Pulmonary artery endothelial cell (primary cell): ENCODE measurements at places on chromosomes 5 and 9.

DNA sequence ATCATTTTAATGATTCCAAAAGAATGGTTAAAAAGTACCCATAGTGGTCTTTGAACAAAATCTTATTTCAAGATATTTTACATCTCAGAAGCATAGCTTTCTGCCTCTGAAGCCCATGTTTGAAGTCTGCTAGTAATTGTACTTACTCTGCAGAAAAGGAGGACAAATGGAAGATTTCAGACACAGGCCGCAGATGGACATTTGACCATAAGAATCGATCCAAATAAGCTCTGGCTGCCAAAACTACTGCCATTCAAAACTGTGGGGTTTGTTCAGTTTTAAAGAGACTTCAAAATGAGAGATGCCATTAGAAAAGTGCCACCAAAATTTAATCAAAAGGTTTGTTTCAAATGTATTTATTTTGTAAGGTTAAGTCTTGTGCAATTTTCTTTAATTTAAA lies 306.7 kb downstream of the DTWD2 start:
- DNase-seq = no peak

DNA sequence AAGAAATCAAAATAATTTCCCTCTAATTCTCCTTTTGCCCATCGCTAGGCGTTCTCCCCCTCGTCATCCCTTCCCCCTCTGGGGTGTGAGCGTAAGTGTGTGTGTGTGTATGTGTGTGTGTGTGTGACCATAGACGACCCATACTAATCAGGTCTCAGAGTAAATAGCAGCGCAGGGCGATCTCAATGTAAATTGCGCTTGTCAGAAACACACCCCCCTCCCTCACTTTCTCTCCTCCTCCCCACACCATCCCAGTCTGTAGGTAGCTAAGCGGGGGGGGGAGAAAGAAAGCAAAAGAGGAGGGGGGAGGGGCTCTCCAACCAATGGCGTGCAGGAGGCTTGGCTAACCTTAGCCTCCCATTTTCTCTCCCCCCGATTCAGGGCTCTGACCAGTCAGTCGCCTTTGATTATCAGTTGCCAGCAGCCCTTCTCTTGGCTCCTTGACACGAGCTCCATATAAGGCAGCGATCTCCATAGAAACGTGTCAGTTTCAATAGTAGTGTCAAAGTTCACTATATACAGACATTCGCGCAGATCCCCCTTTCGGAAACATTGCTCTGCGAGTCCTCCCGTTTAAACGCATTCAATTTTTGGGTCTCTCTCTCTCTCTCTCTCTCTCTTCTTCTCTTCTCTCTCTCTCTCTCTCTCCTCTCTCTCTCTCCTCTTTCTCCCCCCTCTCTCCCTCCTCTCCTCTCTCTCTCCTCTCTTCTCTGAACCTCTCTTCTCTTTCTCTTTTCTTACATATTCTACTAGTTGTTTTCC lies at the start of gene NR2F1:
NR2F1 (plus strand) TSS at position 546 of the 762 bp plus-strand sequence. CDS start 1,802 bp downstream, outside the sequence.
- DNase-seq = peak; percentile 99

DNA sequence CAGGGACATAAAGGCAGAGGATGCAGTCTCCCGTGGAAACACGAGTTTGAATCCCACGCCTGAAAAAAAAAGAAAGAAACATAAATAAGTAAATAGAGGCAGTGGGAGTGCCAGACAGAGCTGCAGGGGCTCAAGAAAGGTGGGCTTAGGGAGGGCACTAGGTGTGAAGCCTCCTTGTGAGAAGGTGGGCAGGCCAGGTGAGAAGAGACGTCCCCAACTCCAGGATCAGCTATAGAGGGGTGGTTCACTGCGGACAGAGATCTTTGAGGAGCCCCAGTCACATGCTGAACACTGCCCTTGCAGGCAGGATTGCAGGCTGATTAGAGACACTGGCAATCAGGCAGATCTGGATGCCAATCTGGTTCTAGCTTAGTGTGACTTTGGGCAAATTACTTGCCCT lies 172.1 kb downstream of the RGS3 start:
- no peak for DNase-seq

GRCh38 chr9:115733318-115734110 lies 420.1 kb upstream of the PAPPA start:
- DNase-seq = no peak

DNA sequence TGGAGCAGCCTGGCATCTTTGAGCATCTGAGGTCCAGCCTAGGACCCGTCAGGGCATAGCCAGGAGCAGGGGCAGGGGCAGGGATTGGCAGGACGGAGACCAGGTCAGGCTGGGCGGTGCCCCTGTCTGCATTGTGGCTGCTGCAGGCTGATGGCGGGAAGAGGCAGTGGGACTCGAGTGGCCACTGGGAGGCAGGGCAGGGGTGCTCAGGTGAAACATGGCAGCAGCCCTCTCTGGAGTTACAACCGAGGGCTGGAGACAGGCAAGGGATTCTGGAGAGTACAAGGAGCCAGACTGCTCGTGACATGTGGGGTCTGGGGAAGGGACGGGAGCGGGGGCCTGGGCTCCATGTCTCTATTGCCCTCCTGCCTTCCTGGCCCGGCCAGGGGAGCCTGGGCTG lies 97.4 kb upstream of the RAPGEF1 start:
- no peak for DNase-seq

DNA sequence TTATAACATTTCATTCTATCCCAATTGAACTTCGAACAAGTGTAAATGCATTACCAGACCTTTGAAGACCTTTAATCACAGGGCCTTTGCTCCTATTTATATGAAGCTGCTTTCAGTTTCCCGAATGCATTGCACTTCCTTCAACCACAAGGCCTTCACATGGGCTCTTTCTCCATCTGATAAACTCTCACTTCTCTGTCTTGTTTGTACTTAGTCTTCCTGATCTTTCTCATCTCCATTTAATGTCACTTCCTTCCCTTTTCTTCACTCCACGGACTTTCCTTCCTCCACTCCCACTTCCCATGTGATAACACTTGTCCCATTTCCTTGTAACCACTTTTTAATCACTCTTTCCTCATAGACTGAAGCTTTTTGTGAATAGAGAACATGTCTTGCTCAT lies 74.3 kb upstream of the TNC start:
- no peak for DNase-seq

DNA sequence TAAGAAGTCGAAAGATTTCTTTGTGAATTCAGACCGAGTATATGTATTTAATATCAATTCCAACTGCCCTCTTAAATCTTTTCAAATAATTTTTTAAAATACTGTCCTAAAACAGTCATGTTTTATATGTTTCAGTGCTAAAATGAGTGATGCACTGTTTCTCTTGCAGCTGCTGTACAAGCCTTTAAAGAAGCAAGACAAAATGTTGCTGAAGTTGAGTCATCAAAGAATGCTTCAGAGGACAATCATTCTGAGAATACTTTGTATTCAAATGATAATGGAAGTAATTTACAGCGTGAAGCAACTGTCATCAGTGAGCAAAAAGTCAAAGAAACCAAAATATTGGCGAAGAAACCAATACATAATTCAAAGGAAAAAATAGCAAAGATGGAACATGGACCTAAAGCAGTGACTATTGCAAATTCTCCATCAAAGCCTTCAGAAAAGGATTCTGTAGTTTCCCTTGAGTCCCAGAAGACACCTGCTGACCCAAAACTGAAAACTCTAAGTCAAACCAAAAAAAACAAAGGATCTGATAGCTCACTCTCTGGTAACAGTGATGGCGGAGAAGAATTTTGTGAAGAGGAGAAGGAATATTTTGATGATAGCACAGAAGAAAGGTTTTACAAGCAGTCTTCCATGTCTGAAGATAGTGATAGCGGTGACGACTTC lies 58.0 kb downstream of the LOX start:
- no peak for DNase-seq
